Fibroblast of lung (primary cell): ENCODE measurements at places on chromosomes 11 and 22. TPM values are rescaled to one million over a fixed set of nuclear protein-coding genes. Genes with fewer than 3 reads are reported as not detected.

SMC1B gene
- total RNA-seq, result not detected in 2 replicates

FDXACB1 gene
- total RNA-seq, result 1.8 and 2.6 TPM in 2 replicates

MUC6 gene
- not detected in 2 replicates for total RNA-seq

PHETA2 gene
- total RNA-seq, result 20.0 and 24.9 TPM in 2 replicates

NTM gene
- 9.2 and 28.6 TPM in 2 replicates for total RNA-seq

- DNase-seq, result peak; percentile 97
Observed at GRCh38 chr11:10490398-10491241, 35.6 kb downstream of the AMPD3 start.

- no peak for DNase-seq
Observed at GRCh38 chr11:17595526-17596309, 48.7 kb downstream of the OTOG start.

GRCh38 chr11:32162906-32163305 is 72.0 kb downstream of the RCN1 start:
- no peak for DNase-seq

DNA sequence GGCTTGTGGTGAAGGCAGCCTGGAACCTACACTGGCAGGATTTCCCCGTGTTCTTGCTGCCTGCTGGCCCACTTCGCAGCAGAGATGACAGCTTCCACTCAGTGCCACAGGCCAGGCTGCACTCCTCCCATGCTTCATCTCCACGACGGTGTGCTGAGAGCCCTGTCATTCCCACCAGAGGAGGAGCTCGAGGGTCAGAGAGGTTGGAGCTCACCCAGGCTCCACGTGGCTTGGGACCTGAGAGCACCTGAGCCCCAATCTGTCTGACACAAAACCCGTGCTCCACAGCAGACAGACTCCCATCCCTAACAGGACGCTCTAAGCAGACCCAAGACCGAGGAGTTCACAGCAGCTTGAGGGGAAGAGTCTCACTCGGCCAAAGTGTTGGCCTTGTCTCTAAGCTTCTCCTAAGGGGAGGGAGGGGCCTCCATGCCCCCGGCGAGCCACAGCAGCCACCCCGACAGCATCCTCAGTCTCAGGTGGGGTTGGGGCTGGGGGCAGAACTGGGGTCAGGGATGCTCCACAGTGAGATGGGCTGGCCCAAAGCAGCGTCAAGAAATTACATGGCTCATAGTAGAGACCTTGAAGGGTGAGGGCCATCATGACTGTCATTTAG is 10.7 kb downstream of the LRFN4 start:
- no peak for DNase-seq

GRCh38 chr11:124329787-124330478 is 9.9 kb upstream of the OR8D2 start:
- peak; percentile 39 for DNase-seq

DNA sequence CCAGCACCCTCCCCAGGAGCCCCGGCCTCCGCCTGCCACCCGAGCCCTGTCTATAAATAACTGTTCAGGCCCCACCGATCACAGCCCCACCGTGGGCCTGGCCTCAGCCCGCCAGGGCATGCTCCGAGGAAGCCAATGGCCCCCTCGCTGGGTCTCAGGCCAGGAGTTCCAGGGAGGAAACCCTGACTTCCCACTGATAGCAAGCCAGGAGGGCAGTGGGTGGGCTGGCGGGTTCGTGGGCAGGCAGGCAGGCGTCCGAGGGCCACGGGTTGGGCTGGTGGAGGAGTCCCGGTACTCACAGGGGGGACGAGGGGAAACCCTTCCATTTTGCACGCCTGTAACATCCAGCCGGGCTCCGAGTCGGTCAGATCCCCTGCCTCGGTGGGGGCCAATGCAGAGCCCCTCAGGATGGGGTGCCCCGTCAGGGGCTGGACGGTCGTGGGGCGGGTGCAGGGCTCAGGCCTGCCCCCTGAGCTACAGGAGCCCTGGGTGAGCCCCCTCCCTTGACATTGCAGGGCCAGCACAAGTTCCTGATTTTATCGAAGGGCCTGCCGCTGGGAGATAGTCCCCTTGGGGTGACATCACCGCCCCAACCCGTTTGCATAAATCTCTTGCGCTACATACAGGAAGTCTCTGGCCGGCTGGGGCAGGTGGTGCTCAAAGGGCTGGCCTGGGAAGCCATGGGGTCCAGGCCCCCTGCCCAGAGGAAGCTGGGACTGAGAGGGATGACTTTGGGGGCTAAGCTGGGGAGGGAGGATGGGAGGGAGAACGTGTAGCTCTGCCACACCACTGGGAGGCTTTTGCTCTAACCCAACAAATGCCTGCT is at the start of gene SPI1:
TSS of gene SPI1 (minus strand) at position 538 of the 826 bp plus-strand sequence. CDS start at position 344, 194 bp downstream.
- DNase-seq, result no peak

DNA sequence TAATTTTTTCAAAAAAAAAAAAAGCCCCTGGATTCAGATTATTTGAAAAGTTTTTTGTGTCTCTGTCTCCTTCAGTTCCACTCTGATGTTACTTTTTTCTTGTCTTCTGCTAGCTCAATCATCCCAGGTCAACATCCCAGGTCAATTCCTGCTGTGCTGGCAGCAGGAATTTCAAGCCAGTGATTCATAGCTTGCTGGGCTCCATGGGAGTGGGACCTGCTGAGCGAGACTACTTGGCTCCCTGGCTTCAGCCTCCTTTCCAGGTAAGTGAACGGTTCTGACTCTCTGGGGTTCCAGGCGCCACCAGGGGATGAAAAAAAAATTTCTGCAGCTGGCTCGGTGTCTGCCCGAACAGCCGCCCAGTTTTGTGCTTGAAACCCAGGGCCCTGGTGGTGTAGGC is 31.4 kb downstream of the PLAAT5 start:
- no peak for DNase-seq

DNA sequence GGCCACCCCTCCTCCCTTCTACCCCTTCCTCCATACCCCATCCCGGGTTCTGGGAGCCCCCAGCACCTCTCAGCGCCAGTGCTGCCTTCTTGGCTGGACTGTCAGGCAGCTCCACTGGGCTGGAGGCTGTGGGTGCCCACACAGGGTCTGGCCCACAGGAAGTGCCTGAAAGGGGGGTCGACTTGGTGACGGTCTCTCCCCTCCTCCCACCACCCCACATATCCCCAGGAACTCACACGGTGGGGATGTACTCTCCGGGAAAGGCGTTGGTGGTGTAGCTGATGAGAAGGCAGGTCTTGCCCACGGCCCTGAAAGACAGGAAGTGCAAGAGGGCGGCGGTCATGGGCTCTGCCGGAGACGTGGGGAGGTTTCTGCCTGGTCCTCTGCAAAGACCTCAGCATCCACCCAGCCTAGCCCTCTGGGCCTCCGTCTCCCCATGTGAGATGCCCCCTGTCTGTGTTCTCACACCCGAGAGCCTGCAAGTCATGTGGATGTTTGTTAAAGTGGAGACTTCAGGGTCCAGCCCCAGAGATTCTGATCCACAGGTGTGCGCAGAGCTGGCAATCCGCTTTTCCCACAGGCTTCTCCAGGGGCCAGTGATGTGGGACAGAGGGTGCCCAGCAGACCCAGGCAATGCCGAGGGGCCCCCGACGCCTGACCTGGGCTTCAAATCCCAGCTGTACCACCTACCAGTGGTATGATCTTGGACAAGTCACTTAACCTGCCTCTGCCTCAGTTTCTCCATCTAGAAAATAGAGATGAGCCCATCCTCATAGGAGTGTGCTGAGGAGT is 2.5 kb downstream of the RAC2 start:
- DNase-seq, result no peak

DNA sequence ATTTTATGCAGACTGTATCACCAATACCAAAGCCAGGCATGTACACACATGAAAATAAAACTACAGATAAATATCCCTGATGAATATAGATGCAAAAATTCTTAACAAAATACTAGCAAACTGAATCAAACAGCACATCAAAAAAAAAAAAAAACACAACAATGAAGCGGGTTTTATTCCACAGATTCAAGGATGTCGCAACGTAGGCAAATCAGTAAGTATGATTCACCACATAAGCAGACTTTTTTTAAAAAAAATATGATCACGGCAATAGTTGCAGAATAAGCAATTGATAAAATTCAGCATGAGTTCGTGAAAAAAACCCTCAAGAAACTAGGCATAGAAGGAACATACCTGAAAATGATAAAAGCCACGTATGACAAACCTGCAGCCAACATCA is 21.3 kb downstream of the OR51F1 start:
- DNase-seq, result no peak

GRCh38 chr11:30107899-30108298 is 91.1 kb upstream of the KCNA4 start:
- DNase-seq, result peak; percentile 65

DNA sequence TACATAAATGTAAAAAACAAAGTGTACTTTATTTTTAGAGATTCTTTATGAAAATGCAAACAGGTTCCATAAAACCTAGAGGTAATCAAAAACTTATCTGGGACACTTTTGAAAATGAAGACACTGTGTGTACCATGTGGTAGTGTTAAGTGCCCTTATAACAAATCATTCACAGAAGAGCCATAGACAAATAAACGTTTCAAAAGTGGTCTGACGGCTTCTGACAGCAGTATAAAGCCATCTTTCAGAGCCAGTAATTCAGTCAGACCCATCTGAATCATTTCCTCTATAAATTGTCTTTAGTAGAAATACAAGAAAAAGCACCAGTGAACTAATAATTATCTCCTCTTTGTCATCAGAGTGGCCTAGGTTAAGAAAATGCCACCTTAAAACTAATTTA is 100.0 kb downstream of the PAX6 start:
- no peak for DNase-seq

GRCh38 chr22:17237038-17237668 is 17.9 kb upstream of the ADA2 start:
- no peak for DNase-seq
